Transverse colon (tissue), 4 donors: ENCODE measurements at places on chromosomes 5 and 9. TPM values are rescaled to one million over a fixed set of nuclear protein-coding genes. Genes with fewer than 3 reads are reported as not detected.

GRCh38 chr9:106052166-106052565 is 357.8 kb downstream of the TMEM38B start:
- no peak overlapping the region for H3K4me3 ChIP-seq
- H3K36me3 ChIP-seq = no peaks in the 10 kb centered on the region
- DNase-seq = no peak
- no peaks in the 10 kb centered on the region for H3K27me3 ChIP-seq

GRCh38 chr5:9523090-9523823 is 22.6 kb downstream of the SEMA5A start:
- no peak overlapping the region for H3K27ac ChIP-seq
- no peak for DNase-seq
- H3K4me1 ChIP-seq = no peaks in the 10 kb centered on the region
- H3K4me3 ChIP-seq = no peak overlapping the region
- H3K36me3 ChIP-seq = no peaks in the 10 kb centered on the region
- H3K27me3 ChIP-seq = no peaks in the 10 kb centered on the region

DNA sequence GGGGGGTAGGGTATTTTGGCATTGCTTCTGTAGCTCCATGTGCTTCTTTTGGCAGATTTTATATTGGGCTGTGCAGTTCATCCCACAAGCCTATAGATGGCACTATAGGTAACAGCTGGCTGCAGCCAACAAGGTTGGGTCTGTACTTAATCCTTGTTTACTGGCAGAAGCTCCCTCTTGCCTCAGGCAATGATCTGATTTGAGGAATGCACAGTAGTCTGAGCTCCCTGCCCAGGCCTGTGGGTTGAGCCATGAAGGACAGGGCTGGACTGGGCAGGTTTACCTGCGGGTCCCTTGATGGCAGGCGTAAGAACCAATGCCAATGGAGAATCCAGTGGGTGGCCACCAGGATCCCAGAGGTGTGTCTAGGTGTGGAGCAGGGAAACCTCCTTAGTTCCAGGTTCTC is 11.7 kb upstream of the OR1J2 start:
- H3K4me1 ChIP-seq = no peaks in the 10 kb centered on the region
- no peaks in the 10 kb centered on the region for H3K27me3 ChIP-seq
- no peak overlapping the region for H3K4me3 ChIP-seq
- no peak overlapping the region for H3K27ac ChIP-seq
- H3K36me3 ChIP-seq = no peaks in the 10 kb centered on the region
- no peak for DNase-seq

DNA sequence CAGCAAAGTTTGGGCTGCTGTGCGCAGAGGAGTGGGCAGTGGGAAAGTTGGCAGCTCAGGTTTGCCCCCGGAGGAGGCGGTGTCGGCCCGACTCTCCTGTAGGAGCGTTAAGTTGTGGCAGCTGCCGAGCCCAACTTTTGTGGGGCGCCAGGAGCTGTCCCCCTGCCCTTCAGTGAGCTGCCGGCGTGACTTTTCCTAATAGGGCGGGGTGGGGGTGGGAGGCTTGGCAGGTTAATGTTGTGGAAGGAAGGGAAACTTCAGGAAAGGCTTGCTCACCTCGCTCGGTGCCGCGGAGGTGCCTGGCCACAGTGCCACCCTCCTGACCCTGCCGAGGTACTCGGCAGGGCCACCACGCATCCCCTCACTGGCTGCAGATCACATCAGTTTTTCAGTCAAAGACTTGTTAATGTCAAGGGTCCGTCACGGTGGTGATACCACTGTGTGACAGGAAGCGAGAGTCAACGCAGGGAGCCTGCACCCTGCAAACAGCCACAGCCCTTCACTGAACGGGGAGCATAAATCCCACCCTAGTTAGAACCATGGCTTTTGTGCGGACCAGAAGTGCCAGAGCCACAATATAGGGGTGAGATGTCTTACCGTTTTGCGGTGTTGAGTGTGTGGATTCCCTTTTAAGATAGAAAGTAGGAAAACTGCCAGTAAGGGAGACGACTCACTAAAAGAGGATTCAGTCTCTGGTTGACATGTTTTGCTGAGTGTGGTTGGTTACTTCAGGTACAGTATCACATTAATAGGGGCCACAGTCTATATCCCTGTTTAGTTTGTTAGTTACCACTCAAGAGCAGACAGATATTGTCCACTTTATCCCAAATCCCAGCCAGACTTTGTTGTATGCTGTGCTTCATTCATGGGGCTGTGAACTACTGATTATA is 796 bp downstream of the LNPEP start:
- peak overlapping the region; percentile 99 for H3K27ac ChIP-seq
- no peaks in the 10 kb centered on the region for H3K36me3 ChIP-seq
- H3K27me3 ChIP-seq = no peaks in the 10 kb centered on the region
- H3K4me1 ChIP-seq = peaks cover 28% of the 10 kb centered on the region

GRCh38 chr9:7115606-7116005 is 357.8 kb downstream of the KDM4C start:
- no peak for DNase-seq
- H3K36me3 ChIP-seq = no peaks in the 10 kb centered on the region
- H3K4me3 ChIP-seq = no peak overlapping the region

- H3K27ac ChIP-seq = no peak overlapping the region
- no peaks in the 10 kb centered on the region for H3K27me3 ChIP-seq
- H3K4me3 ChIP-seq = no peak overlapping the region
These were observed 244.9 kb upstream of the TYRP1 start for GRCh38 chr9:12448246-12448645.

GRCh38 chr9:114286146-114286679 is 36.7 kb upstream of the ORM1 start:
- H3K4me1 ChIP-seq = no peaks in the 10 kb centered on the region
- H3K27ac ChIP-seq = no peak overlapping the region
- H3K27me3 ChIP-seq = no peaks in the 10 kb centered on the region
- DNase-seq = no peak
- H3K36me3 ChIP-seq = no peaks in the 10 kb centered on the region

- H3K27me3 ChIP-seq = no peaks in the 10 kb centered on the region
- H3K36me3 ChIP-seq = no peaks in the 10 kb centered on the region
- H3K4me1 ChIP-seq = peaks cover 7% of the 10 kb centered on the region
- no peak overlapping the region for H3K4me3 ChIP-seq
- H3K27ac ChIP-seq = no peak overlapping the region
These were observed 35.2 kb downstream of the MRPS27 start for GRCh38 chr5:72284559-72285423.

DNA sequence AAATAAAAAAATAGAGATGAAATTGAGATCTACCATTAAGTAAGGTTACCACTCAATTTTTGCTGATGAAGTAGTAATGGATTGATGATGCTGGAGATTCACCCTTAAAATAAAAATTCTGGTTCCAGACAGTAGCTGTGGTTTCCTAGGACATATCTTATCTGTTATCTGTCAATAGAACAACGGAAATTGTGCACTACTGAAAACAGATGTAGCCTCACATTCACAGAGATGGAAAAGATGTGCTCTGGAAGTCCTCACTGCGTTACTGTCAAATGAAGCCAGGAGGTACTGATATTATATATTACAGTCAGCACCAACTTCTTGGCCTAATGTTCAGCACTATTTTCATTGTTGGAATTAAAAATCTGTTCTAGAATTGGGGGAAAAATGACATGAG is 154.0 kb downstream of the SLC24A2 start:
- no peak overlapping the region for H3K27ac ChIP-seq
- H3K27me3 ChIP-seq = no peaks in the 10 kb centered on the region

DNA sequence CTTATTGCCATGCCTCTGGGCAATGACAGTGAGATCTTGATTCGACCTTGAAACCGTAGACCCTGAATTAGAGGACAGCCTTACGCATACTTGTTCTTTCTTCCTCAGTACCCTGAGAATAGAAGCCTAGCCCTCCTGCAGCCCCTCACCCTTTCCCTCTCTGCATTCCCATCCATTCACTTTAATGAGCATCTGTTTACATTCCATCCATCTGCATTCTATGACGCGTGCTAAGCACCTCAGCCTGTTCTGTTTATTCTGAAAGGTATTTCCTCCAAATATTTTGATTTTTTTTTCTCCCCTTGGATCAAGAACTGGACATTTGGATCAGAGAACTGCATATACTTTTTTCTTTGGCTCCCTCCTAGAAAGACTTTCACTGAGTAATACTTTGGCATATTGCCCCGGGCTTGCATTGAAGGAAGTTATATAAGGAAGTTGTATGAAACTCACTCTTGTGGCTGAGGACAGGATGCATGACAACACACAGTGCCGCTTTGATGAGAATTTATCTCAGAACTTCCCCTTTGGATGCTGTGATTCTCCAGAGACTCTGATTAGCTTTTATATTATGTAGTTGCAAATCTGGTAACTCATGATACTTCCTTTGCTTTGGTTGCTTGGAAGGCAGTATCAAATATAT is 15.7 kb downstream of the TMEM8B start:
- no peaks in the 10 kb centered on the region for H3K36me3 ChIP-seq
- peak; percentile 54 for DNase-seq
- H3K4me3 ChIP-seq = no peak overlapping the region
- no peaks in the 10 kb centered on the region for H3K27me3 ChIP-seq
- peaks cover 17% of the 10 kb centered on the region for H3K4me1 ChIP-seq

DNA sequence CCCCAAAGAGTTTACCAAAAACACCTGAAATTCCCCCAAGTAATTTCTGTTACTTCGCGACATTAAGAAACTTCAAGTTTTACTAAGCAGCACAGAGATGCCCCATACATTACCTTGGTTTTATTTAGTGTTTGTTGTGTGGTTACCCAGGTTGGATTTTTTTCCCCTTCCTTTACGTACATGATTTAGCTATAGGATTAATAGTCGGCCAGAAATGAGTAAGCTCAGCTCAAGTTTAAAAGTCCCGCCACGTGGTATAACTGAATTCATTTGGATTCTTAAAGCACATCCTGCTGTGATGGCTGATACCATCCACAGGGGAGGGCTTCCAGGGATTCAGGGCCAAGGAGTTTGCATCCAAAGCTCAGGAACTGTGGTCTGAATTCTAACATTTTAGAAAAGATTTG is 75.9 kb downstream of the DAP start:
- H3K4me1 ChIP-seq = no peaks in the 10 kb centered on the region
- H3K36me3 ChIP-seq = no peaks in the 10 kb centered on the region

GRCh38 chr5:3517348-3517747 is 78.3 kb upstream of the IRX1 start:
- H3K4me3 ChIP-seq = no peak overlapping the region
- no peaks in the 10 kb centered on the region for H3K4me1 ChIP-seq
- no peaks in the 10 kb centered on the region for H3K27me3 ChIP-seq
- no peak for DNase-seq
- no peaks in the 10 kb centered on the region for H3K36me3 ChIP-seq
- H3K27ac ChIP-seq = no peak overlapping the region

DNA sequence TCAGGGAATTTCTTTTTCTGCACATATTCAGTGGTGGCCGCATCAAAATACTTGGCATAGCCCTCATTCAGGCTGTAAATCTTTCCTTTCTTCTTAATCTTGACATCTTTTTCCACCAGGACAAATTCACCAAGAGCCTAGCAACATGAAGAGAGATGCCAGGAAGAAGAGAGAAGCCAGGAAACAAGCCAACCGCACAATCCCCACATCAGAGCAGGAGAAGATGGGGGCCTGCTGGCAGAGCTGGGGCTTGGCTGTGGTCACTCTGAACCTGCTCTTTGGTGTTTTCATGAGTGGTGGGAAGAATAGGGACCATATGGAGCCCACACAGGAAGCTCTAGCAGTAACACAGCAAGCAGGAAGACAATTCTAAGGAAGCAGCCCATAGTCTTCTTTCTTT is 12.4 kb downstream of the PCAT7 start:
- no peak for DNase-seq
- H3K27me3 ChIP-seq = no peaks in the 10 kb centered on the region
- H3K27ac ChIP-seq = no peak overlapping the region
- H3K4me1 ChIP-seq = no peaks in the 10 kb centered on the region
- H3K36me3 ChIP-seq = no peaks in the 10 kb centered on the region

DNA sequence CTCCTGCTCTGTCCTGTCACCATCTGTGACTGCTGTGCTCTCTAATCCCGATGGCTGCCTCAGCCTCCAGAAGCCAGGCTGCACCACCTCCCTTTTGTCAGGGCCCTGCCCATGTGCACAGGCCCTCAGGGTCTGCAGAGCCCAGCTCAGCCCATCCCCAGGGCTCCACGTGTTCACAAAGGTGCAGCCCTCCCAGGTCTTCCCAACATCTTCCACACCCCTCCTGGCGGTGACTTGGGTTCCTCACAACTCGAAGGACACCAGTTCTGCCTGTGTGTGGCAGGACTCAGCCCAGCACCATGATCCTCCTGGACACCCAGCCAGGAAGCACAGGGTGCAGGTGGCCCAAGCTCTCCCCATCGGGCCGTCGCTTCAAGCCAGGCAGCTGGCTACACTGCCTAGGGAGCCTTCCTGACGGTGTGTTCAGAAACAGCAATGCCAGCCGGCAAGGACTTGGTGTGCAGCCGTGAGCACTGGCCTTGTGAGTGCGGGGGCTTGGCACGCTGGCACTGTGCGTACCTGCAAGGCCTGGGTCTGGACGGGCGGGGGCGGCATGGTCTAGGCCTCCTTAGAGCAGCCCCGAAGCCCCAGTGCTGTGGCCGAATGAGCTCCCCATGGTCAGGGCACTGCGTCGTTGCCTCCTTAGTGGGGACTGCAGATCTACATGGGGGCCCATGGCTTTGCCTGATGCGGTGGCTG is 96.1 kb downstream of the MRPL36 start:
- H3K27ac ChIP-seq = no peak overlapping the region
- no peak for DNase-seq
- no peaks in the 10 kb centered on the region for H3K36me3 ChIP-seq

- no peaks in the 10 kb centered on the region for H3K4me1 ChIP-seq
- H3K4me3 ChIP-seq = no peak overlapping the region
- no peaks in the 10 kb centered on the region for H3K27me3 ChIP-seq
- H3K36me3 ChIP-seq = no peaks in the 10 kb centered on the region
- no peak overlapping the region for H3K27ac ChIP-seq
These were observed 143.6 kb downstream of the MRPS30 start for GRCh38 chr5:44952376-44952775.

DNA sequence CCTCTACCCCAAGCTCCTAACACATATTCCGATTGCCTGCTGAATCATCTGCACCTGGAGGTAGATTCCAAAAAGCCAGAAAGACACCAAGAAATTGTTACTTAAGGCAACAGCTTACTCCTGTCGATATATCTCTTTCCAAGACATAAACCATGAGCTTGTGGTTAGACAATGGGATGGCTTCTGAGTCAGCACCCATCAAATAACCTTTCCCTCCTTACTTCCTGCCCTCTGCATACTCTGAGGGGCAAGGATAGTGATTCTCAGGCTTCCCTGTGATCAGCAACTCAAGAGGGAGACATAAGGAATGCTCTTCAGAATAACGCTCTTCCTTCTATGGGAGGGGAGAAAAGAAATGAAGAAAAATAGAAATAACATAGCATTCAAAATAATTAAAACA is 70.9 kb downstream of the TMEM215 start:
- H3K4me1 ChIP-seq = no peaks in the 10 kb centered on the region
- H3K27ac ChIP-seq = no peak overlapping the region
- H3K27me3 ChIP-seq = no peaks in the 10 kb centered on the region
- no peak overlapping the region for H3K4me3 ChIP-seq
- DNase-seq = no peak
- H3K36me3 ChIP-seq = no peaks in the 10 kb centered on the region

The PLEKHG4B gene
- total RNA-seq = under 0.01 TPM

The ZNG1E gene
- total RNA-seq = 86.7 TPM

The IL13 gene
- total RNA-seq = not detected

The TEK gene
- total RNA-seq = 1.5 TPM

The UBE2QL1 gene
- total RNA-seq = not detected
